ENCODE measurements at places on chromosomes 6 and 20.

GRCh38 chr6:24549674-24550353, 55.0 kb downstream of the ALDH5A1 start:
- DNase-seq, result no peak

GRCh38 chr20:11745145-11745544, 172.5 kb upstream of the BTBD3 start:
- no peak for DNase-seq

DNA sequence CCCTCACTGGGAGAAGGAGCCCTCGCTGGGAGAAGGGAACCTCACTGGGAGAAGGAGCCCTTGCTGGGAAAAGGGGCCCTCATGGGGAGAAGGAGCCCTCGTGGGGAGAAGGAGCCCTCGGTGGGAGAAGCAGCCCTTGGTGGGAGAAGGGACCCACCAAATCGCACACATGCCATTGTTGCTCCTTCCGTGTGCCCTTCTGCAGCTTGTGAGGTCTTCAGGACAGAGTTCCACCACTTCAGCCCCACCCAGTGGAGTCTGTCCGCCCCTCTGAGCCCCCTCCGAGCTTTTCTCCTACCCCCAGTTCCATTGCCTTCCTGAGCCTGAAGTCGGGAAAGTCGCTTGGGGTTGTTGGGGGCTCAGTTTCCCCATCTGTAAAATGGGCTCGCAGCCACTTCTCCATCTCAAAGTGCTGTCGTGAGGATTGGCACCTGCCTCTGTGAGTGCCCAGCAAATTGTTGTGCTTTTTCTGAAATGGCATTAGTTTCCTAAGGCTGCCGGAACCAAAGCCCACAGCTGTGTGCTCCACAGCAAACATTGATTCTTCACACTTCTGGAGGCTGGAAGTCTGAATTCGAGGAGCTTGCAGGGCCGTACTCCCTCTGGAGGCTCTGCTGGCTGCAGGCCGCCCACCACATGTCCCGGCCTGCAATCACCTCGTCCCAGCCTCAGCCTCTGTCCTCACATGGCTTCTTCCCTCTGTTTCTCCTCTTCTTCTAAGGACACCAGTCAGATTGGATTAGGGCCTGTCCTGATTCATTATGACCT, 124.7 kb upstream of the PMEPA1 start:
- DNase-seq, result no peak

DNA sequence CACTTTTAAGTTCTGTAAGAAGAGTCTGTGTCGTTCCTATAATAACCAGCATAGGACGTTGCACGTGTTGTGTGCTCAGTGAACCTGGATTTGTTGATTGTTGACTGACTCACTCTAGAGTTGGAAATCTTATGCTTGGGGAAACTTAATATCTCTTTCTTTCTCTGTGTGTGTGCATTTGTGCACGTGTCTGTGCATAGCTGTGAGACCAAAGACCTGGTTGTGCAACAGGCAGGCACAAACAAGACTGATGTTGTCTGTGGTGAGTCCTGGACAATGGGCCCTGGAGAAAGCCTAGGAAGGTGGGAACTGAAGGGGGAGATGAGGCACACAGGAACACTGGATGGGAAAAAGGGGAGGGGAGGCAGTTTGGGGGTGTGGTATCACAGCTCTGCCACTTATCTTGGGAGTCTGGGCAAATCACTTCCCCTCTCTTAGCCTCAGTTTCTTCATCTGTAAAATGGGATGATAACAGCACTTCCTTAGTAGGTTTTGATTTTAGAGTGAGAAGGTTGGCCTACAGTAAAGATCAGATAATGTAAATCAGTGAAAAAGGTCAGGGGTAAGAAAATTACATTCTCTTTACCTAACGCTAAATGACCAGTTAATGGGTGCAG, 8.4 kb downstream of the CD40 start:
- DNase-seq, result no peak

DNA sequence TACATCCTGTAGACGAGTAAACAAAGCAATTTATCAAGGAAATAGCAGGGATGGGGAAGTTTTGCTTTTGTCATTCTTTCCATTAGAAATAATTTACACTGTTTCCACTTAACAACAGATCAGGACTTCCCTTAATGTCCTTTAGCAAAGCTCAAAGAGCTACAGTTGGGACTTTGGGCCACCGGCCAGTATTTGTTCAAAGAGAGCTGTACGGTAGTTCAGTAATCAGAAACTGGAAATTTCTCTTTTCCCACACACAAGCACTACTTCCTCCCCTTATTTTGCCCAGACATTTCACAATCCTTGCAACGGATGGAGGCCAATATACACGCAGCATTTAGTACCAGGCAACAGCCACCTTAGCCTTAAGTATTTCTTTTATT, 12.1 kb upstream of the HINT3 start:
- no peak for DNase-seq

- DNase-seq, result no peak
These were observed 500.3 kb upstream of the PTCHD4 start for GRCh38 chr6:48611332-48611731.

- no peak for DNase-seq
These were observed 222.5 kb upstream of the SPTLC3 start for GRCh38 chr20:12786276-12786675.

DNA sequence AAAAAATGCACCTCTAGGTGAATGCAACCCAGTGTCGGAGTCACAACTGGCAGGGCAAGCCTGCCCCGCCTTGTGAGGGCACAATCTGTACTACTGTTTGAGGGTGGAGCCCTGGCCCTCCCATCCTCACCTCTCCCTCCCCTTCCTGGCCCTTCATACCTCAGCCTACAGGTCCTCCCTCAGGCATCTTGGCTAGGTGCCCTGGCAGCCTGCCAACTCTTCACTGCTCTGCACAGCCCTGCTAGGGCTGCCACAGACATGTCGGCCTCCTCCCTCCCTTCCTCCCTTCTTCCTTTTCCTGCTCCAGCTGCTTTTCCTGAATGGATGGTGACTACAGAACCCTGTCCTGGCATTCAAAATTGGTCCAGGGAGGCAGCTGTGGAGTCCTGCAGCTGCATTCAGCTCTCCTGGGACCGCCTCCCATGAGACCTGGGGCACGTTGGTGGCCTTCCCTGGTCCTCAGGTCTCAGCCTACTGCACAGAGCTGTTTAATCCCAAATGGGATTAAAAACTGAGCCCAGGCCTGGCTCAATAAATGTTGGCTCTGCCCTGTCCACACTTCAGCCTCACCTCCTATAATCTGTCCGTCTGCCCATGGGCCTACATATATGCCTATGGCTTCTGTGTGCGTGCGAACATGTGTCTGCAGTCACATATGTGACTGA, 52.7 kb downstream of the CDH22 start:
- DNase-seq, result no peak

DNA sequence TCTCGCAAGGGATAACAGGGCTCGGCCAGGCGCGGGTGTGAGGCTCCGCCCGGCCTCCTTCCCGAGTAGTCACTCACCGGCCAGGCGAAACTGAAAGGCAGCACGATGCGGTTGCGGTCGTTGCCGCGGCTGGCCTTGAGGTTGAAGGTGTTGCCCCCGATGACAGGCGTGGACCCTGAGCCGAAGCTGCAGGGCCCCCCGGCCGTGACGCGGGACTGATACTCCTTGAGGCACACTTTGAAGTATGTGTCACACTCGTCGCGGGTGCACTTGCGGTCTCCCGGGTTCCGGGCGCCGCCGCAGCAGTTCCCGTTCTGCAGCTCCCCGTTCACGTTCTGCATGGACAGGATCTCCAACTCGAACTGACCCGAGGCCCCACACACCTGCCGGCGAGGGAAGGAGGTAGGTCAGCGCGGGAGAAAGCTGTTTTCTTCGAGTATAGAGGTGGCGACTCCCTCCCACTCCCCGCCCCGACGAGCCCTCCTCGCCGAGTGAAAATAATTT, 1.1 kb downstream of the JAG1 start:
- peak; percentile 2 for DNase-seq

DNA sequence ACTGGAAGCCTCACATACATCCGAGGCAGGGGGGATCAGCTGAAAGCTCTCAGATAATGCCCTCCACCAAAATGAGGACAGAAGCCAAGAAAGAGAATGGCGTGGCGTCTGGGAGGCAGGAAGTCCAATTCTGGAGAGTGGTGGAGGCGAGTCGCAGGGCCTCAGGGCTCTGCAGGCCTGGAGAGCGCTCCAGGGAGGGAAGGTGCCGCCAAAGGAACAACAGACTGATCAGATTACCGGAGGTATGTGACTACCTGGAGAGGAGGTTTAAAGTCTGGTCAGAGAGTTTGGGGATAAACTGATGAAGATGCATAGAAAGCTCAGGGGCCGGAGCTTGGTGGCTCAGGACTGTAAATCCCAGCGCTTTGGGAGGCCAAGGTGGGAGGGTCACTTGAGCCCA, 11.2 kb upstream of the IP6K3 start:
- DNase-seq, result no peak

GRCh38 chr6:126983779-126984178, 134.7 kb upstream of the RSPO3 start:
- no peak for DNase-seq

DNA sequence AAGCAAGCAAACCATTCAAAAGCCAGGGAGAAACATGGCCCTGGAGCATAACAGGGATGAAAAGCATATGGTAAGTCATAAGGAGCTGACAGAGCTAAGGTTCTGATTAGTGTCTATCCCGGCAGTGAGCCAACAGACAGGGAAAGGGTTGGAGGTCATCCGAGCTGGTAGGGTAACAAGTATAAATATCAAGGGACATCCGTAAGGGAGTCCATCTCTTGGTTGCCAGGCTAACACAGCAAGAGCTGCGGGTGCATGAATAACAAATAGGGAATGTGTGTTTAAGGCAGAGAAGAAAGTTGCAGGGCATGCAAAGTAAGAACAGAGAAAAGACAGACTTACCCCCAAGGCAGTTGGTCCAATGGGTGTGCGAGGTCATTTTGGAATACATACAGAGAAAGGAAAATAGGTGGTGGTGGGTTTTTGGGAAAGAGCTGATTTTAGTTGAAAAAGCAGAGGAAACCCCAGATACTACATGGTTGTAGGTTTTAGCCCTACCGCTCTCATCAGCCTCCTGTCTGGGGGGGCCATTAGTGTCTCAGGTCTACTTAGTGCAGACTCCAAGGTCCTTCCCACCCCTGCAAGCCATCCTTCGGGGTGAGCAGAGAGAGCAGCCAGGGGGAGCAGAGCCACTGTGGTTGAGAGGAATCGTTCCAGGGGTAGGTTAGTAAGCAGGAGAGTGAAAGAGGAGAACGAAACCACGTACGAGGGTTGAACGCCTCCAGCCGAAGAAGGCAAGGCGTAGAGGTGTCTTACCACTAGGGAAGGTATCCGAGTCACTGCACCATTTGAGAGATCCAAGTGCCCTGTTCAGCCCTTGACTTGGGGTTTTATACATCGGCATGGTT, at the start of gene ERVFRD-1:
TSS of gene ERVFRD-1 (minus strand) at position 805 of the 848 bp plus-strand sequence. CDS start 6,415 bp downstream, outside the sequence.
- no peak for DNase-seq

GRCh38 chr6:34195726-34196115, 41.0 kb upstream of the HMGA1 start:
- no peak for DNase-seq

DNA sequence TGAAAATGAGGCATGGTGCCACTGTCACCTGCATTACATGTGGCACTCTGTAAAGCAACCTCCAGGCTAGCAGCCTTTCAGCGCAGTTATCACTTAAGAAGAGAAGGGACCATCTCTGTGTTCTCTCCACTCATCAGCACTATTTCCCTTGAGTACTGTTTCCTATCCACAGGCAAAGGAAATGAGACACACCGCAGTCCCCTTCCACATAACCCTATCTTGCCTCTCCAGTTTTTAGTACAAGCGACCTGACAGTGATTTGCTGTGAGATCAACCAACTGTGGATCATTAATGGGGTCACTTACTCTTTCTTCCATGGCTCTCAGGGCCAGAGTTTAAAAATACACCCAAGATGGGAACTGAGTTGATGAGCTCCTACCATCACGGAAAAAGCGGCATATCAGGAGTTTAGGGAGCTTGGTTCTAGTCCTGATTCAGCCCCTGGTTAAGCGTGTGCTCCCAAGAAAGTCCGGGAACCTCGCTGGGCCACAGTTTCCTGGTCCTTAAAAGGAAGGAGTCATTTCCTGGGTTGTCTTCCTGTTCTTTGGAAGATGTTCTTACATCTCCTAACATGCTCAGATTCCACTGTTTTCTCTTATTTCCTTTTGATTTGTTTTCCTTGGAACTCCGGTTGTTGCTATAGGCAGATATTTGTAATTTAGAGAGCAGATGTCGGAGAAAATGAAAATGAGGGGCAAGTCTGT, 27.3 kb downstream of the PRDM1 start:
- no peak for DNase-seq

DNA sequence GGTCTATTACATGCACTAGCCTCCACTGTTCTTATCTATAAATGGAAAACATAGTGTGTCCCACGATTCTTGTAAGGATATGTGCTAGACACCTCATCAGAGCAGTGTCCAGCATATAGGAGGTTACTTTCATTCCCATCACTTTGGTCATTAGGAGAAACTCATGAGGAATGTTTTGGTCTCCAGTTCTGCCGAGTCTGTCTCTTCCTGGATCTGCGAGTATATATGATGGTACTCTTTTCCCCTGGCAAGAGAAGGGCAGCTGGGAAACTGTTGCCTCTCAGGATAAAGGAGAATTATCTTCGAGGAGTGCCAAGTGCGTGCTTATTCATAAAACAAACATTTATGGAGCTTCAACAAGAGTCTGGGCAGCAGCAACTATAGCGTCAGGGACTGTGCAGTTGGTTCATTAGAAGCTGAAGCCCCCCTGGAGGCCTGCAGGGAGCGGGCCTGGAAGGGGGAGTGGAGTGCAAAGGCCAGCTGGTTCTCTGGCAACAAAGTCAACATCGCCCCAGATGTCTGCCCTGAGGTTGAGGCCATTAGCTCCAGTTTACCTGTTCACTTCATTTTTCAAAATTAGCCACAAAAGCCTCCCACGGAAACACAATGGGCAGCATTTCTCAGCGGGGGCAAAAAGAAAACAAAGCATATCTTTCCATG, 811.9 kb downstream of the MAFB start:
- no peak for DNase-seq

GRCh38 chr6:71387179-71387578, 98.6 kb downstream of the OGFRL1 start:
- no peak for DNase-seq

DNA sequence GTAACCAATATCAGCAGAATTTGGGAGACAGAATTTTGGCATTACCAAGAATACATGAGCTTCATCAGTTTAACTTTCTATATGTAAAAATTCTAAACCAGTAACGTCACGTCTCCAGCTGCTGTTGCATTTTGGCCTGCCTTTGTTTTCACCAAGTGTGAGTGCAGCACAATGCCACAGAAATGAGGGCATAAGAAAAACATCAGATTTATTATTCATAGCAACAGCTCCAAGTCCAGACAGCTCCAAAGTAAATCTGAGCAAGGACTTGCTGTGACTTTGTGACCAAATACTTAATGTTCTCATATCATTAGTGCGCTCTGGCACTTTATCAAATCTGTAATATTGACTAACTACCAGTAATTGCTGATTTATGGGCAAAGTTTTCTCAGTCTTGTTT, 11.0 kb upstream of the FBXL4 start:
- DNase-seq, result no peak

GRCh38 chr6:137492289-137493217, 1.6 kb downstream of the OLIG3 start:
- DNase-seq, result no peak

All from stimulated activated CD4-positive, alpha-beta T cell treated with anti-CD3 and anti-CD28 coated beads, TNF-alpha, amount 100 ng/mL, for 4 hours (primary cell).